ENCODE measurements at places on chromosomes 13 and 19.

DNA sequence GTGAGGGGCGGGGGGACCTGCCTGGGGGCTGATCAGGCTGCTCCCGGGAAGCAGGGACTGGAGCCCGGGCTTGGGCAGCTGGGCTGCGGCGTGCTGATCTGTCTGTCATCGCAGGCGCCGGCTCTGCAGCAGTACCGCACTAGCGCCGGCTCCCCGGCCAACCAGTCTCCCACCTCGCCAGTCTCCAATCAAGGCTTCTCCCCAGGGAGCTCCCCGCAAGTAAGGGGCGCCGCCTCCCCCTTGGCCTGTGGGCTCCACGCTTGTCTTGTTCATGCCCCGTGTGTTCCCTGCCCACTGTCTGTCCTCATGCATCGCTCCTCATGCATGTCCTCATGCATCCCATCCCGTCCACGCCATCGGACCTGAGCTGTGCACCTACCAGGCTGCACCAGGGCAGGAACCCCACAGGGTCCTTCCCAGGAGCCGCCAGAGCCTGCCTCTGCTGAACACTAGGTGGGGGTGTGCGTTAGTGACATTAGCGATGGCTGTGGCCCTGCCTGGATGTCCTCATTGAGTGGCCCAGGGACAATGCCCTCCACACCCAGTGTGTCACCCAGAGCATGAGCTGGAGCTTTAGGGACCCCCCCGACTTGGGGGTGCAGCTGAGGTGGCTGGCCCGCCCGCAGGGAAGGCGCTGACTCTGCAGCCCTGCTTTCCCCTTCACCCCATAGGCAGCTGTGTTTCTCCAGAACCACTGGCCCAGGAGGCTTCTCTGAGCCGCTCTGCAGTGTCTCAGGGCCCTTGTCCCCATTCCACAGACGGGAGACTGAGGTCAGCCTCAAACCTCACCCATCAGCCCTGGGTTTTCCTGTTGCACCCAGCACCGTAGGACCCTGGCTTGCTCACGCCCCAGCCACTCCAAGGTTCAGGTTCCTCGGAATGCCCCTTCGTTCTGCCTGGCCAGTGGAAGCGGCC lies 19.5 kb downstream of the COMP start:
- DNase-seq, result no peak

GRCh38 chr19:52170863-52171320 lies 529 bp downstream of the ZNF836 start:
- DNase-seq, result no peak

- DNase-seq, result no peak
These were observed 366.9 kb downstream of the KLF12 start for GRCh38 chr13:73767191-73767741.

DNA sequence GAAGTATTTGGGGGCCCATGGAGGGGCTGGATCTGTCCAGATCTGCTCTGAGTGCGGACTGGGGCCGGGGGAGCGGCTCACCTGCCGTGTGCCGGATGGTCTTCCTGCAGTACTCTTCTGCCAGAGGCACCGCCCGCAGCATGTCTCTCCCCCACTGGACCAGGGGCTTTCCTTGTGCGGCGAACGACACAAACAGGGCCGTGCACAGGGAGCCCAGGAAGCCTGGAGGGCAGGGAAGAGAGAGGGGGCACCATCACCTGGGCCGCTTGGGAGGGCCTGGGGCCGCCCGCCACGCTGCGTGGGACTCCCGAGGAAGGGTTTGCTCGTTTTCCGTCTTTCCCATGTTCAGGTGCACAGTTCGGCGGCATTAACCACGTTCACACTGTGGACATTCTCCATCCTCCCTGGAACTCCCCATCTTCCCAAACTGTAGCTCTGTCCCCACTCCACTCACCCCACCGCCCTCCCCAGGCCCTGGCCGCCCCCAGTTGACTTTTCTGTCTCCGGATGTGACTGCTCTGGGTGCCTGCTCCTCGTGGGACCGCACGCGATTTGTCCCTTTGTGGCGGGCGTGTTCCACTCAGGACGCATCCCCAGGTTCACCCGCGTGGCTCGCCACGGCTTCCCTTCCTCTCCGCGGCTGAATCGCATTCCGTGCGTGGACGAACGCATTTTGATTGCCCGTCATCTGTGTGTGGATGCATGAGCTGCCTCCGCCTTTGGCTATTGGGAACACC lies 24.2 kb downstream of the ADPRHL1 start:
- no peak for DNase-seq

- DNase-seq, result no peak
These were observed 139.4 kb downstream of the FREM2 start for GRCh38 chr13:38826182-38826813.

DNA sequence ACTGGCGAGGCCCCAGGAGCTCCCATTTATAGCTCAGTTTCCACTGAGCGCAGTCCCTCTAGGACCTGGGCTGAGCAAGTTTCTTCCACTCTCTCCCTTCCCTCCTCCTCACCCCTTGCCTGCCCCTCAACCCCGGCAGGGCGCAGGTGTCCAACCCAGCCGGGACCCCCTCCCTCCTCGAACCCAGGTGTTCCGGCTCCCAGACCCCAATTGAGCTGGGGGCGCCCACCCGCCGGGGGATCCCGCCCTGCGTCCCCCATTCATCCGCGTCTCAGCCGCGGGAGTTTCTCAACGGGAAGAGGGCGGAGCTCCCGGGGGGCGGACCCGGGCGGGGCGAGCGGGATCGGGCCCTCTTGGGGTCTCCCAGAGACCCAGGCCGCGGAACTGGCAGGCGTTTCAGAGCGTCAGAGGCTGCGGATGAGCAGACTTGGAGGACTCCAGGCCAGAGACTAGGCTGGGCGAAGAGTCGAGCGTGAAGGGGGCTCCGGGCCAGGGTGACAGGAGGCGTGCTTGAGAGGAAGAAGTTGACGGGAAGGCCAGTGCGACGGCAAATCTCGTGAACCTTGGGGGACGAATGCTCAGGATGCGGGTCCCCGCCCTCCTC lies at the start of gene KIRREL2:
Gene KIRREL2, plus strand, starts transcription at position 366 of the 604 bp plus-strand sequence. Its CDS starts 209 bp downstream, at position 575.
- no peak for DNase-seq

DNA sequence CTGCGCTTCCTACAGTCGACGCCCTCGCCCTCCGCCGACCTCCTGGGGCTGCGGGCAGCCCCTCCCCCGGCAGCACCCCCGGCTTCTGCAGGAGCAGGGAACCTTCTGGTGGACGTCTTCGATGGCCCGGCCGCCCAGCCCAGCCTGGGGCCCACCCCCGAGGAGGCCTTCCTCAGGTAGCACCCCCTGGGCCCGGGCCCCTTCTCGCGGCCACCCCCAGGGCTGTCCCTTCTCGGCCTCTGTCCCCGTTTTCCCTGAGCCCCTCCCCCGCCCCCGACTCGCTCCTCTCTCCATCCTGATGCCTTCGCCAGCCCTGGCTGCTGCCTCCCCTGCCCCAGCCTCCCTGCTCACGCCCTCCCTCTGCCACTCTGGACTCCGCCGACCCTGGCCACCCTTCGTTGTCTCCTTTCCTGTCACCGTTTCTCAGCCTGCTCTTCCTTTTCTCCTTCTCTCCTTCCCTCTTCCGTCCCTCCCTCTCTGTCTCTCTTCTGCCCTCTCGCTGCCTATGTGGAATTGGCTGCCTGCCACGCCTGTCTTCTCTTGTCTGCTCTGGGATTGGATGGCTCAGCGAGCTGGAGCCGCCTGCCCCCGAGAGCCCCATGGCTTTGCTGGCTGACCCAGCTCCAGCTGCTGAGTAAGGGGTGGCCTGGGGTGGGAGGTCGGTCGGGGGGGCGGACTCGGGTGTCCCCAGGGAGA lies 11.0 kb downstream of the FUZ start:
- no peak for DNase-seq

- no peak for DNase-seq
These were observed 458.9 kb downstream of the SLITRK1 start for GRCh38 chr13:83423381-83423780.

- no peak for DNase-seq
These were observed 125.6 kb upstream of the FRY start for GRCh38 chr13:31905961-31906360.

GRCh38 chr13:24724714-24725113 lies 39.3 kb upstream of the RNF17 start:
- DNase-seq, result no peak

DNA sequence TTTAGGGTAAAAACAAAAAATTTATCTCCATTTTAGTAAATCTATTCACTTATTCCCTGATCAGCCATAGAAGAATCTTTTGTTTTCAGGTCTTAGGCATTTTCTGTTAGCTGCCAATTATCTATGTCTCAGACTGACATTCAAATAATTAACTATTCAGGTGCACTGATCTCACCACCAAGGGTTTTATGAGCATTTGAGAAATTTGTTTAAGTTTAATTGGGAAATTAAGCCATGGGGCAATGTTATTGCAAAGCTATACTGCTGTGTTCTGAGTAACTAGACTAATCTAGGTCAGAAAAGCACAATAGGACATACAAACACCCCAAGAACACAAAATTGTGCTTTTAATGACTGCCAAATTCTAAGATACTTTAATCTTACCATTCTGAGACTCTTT lies 210.7 kb upstream of the EDNRB start:
- no peak for DNase-seq

DNA sequence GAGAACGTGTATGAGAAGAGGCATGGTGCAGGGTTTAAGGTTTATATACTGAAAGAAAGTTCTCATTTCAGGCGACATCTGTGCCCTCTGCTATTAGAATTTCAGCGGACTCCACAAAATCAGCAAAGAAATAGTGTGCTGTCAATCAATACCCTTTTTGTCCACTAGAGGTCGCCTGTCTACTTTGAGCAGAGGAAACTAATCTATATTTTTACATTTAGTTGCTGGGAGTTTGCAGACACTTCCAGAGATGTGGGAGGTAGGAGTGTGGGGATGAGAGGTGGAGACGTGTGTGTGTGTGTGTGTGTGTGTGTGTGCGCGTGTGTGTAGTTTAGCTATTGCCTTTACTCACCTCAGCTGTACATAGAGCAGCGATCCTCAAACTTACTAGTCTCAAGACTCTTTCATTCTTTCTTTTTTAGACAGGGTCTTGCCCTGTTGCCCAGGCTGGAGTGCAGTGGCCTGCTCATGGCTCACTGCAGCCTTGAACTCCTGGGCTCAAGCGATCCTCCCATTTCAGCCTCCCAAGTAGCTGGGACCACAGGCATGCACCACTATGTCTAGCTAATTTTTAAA lies 9.7 kb downstream of the INAFM1 start:
- DNase-seq, result no peak

- no peak for DNase-seq
These were observed 25.6 kb downstream of the NOSIP start for GRCh38 chr19:49554701-49555181.

- DNase-seq, result peak; percentile 19
These were observed 158.0 kb downstream of the VWA8 start for GRCh38 chr13:41802684-41803444.

GRCh38 chr13:24323739-24324075 lies 14.3 kb downstream of the C1QTNF9 start:
- no peak for DNase-seq

DNA sequence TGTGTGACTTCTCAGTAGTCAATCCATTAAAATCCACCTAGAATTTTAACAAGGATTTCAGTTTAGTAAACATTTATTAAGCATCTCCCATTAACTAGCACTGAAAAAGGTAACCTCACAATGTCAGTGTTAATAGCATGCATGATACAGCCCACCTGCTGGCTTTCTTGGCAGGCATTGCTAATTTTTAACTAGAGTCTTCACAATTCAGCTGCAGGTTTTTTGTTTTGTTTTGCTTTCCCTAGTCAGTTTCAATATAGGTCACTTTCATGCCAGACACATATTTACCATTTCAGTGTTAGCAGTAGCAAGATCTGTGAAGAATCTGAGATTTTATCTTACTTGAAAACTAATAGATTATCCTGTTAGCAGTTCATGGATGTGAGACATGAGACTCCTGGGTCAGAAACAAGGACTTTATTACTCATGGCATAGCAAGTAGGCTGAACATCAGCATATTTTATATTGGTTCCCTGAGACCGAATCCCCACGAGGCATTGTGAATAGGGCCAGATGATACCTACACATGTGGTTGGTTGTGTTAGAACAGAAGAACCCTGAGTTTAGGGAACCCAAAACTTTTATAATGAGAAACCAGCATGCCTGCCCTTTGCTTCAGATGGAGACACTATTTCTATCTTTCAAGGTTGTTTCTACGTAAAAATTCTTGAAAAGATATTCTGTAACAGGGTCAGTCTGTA lies 198.0 kb upstream of the HTR2A start:
- DNase-seq, result no peak
